ENCODE measurements at places on chromosomes 3 and 15.

- H3K27me3 ChIP-seq, result peaks cover 16% of the 10 kb centered on the region
- no peak overlapping the region for H3K4me3 ChIP-seq
- no peak overlapping the region for H3K27ac ChIP-seq
- DNase-seq, result no peak
These were observed 98.5 kb upstream of the TSC22D2 start for GRCh38 chr3:150309557-150309956.

- no peaks in the 10 kb centered on the region for H3K36me3 ChIP-seq
- no peak overlapping the region for H3K4me3 ChIP-seq
- DNase-seq, result no peak
- no peak overlapping the region for H3K27ac ChIP-seq
These were observed 86.6 kb upstream of the AGBL1 start for GRCh38 chr15:85993116-85993515.

DNA sequence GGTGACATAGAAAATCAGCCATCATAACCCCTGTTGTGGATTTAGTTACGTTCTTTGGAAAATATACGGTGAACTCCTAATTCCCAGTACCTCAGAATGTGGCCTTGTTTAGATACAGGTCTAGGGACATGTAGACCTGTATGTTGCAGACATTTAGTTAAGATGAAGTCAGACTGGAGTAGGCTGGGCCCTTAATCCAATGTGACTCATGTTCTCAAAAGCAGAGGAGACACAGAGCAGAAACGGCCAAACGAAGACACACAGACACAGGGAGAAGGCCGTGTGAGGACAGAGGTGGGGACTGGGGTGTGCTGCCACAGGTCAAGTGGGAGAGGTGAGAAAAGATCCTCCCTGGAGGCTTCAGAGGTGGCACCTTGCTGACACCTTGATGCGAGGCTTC is 119.0 kb upstream of the PROK2 start:
- no peak overlapping the region for H3K4me3 ChIP-seq
- no peak for DNase-seq
- H3K27ac ChIP-seq, result no peak overlapping the region

- no peak overlapping the region for H3K27ac ChIP-seq
- no peak for DNase-seq
- H3K4me3 ChIP-seq, result no peak overlapping the region
- no peaks in the 10 kb centered on the region for H3K36me3 ChIP-seq
- peaks cover 61% of the 10 kb centered on the region for H3K27me3 ChIP-seq
- peaks cover 6% of the 10 kb centered on the region for H3K4me1 ChIP-seq
These were observed 14.5 kb downstream of the H1-8 start for GRCh38 chr3:129557548-129557894.

DNA sequence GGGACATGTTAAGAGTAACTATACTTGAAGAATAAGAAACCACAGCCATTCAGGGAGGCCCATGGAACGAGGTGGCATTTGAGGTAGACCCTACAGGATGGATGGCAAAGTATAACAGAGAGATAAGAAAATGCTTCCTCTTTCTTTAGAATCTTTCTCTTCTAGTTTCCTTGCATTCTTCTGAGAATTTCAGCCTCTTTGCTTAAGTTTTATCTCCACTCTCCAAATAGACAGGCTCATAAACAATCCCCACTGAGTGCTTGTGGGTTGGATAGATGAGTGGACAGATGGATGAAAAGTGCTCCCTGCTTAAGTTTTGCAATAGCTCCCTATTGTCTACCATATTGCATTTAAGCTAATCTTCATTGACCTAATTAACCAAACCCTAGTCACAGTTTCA is 103.7 kb downstream of the MEX3B start:
- no peak overlapping the region for H3K4me3 ChIP-seq
- H3K27me3 ChIP-seq, result peaks cover 7% of the 10 kb centered on the region
- no peaks in the 10 kb centered on the region for H3K36me3 ChIP-seq
- no peak overlapping the region for H3K27ac ChIP-seq

- DNase-seq, result no peak
These were observed 33.5 kb downstream of the PDIA5 start for GRCh38 chr3:123100193-123100776.

- peaks cover 22% of the 10 kb centered on the region for H3K27me3 ChIP-seq
- H3K36me3 ChIP-seq, result peaks cover 5% of the 10 kb centered on the region
- H3K4me3 ChIP-seq, result no peak overlapping the region
- H3K27ac ChIP-seq, result no peak overlapping the region
These were observed 13.5 kb upstream of the IDH2 start for GRCh38 chr15:90115783-90116182.

DNA sequence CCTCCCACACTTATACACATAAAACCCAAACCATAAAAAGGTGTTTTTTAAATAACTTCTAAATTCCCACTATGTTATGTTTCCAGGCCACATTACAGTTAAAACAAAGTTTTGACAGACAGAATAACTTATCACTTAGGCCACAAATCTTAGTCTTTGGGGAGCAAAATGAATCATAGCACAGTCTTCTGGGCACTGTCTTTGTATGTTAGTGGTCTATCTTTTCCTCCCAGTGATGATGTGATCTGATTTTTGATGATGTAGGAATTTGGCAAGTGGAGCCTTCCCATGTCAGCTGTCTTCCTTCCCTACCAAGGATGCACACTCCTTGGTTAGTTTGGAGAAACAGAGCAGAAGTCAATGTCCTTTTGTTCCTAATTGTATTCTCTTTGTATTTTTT is 67.3 kb downstream of the THSD4 start:
- no peak for DNase-seq
- no peaks in the 10 kb centered on the region for H3K4me1 ChIP-seq
- no peaks in the 10 kb centered on the region for H3K27me3 ChIP-seq
- no peaks in the 10 kb centered on the region for H3K36me3 ChIP-seq

DNA sequence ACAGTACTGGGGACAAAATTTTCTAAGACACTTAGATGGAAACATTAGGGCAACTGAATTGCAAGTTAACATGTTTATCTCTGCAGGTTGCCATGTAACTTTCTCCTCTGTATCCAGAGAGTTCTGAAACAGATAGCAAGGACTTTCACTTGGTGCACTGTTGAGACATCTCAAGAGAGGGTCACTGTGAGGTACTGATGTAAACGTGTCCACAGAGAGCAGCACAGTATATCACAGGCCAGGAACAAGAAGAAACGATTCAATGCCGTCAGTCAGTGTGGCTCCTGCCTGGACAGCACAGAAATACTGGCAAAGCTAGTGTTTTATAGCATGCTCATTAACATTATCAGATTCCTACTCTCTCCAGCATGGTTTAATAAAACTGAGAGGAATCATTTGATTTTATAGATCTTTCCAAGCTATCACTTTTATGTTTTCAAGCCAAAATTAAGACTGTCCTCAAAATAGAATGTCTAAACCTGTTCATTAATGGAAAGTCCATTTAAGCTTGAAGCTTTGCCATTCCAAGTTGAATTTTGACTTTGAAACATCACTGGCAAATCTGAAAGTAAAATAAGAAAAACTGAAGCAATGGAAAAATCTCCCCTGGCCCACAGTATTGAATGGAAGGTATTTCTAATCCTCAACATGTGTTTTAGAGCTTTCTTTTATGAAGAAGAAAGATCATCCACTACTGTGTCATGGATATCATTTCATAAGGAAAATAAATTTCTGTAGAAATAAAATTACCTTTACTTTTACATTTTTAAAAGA is 102.7 kb downstream of the IMPG2 start:
- no peak for DNase-seq
- no peak overlapping the region for H3K4me3 ChIP-seq
- H3K27ac ChIP-seq, result no peak overlapping the region
- no peaks in the 10 kb centered on the region for H3K27me3 ChIP-seq

- H3K4me3 ChIP-seq, result no peak overlapping the region
- no peaks in the 10 kb centered on the region for H3K36me3 ChIP-seq
- no peak for DNase-seq
These were observed 23.1 kb downstream of the EOMES start for GRCh38 chr3:27699067-27699466.

DNA sequence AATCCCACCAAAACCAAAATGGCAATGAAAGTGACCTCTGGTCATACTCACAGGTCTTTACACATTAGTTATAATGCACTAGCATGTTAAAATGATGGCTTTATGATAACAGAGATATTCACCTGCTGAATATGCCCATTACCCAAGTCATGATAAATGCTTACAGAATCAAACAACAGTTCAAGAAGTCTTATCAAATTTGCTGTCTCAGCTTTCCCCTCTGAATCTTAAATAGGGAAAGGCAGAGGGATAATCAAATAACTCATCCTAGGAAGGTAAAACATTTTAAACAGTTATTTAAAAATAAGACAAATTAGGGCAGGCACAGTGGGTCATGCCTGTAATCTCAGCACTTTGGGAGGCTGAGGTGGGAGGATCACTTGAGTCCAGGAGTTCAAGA is 52.8 kb upstream of the CRBN start:
- H3K4me3 ChIP-seq, result no peak overlapping the region
- H3K27ac ChIP-seq, result no peak overlapping the region
- H3K27me3 ChIP-seq, result no peaks in the 10 kb centered on the region
- H3K4me1 ChIP-seq, result no peaks in the 10 kb centered on the region
- no peak for DNase-seq

- no peak overlapping the region for H3K27ac ChIP-seq
- no peaks in the 10 kb centered on the region for H3K27me3 ChIP-seq
- H3K4me1 ChIP-seq, result no peaks in the 10 kb centered on the region
- H3K36me3 ChIP-seq, result no peaks in the 10 kb centered on the region
- no peak overlapping the region for H3K4me3 ChIP-seq
These were observed 326.8 kb downstream of the NAALADL2 start for GRCh38 chr3:175185903-175186302.

DNA sequence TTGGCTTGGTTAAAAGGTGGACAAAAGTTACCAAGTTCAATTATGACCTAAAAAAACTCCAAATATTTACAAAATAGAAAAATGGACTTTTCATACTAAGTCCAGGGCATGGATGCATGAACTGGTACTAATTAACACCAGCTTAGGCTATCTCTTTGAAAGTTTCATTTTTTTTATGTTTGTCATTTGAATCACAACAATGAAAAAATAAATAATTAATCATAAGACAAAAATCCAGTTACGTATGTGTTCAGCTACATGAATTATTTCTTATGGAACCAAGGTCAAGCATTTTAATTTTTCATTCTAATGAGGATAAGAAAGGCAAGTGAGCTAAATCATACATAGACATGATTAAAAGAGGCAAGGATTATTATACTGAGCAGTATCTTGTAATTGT is 23.7 kb upstream of the STRIT1 start:
- no peak overlapping the region for H3K27ac ChIP-seq
- no peak for DNase-seq
- no peak overlapping the region for H3K4me3 ChIP-seq
- H3K36me3 ChIP-seq, result no peaks in the 10 kb centered on the region

DNA sequence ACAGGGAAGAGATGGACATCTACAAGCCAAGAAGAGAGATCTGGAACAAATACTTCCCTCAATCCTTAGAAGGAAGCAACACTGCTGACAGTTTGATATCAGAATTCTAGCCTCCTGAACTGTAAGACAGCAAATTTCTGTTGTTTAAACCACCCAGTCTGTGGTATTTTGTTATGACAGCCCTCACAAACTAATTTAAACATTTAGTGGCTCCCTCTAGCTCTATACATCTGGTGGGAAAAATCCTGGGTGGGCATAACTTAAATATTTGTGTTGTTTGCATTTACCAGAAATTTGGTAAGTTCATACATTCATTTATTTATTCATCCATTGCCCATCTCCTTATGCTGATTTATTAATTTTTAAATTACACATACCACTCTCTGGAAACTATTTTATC is 62.5 kb upstream of the GSK3B start:
- no peak overlapping the region for H3K27ac ChIP-seq
- no peaks in the 10 kb centered on the region for H3K4me1 ChIP-seq
- no peak overlapping the region for H3K4me3 ChIP-seq
- no peak for DNase-seq

GRCh38 chr3:143433787-143434378 is 314.3 kb downstream of the CHST2 start:
- DNase-seq, result peak; percentile 43
- no peaks in the 10 kb centered on the region for H3K4me1 ChIP-seq
- H3K36me3 ChIP-seq, result no peaks in the 10 kb centered on the region

GRCh38 chr3:170352936-170353335 is 4.6 kb upstream of the SKIL start:
- H3K4me1 ChIP-seq, result peaks cover 17% of the 10 kb centered on the region
- peaks cover 20% of the 10 kb centered on the region for H3K27me3 ChIP-seq
- no peaks in the 10 kb centered on the region for H3K36me3 ChIP-seq
- no peak for DNase-seq
- no peak overlapping the region for H3K27ac ChIP-seq

GRCh38 chr3:149426325-149426724 is 48.2 kb upstream of the TM4SF4 start:
- H3K4me1 ChIP-seq, result no peaks in the 10 kb centered on the region
- no peaks in the 10 kb centered on the region for H3K36me3 ChIP-seq
- H3K27me3 ChIP-seq, result peaks cover 6% of the 10 kb centered on the region
- no peak overlapping the region for H3K27ac ChIP-seq
- no peak overlapping the region for H3K4me3 ChIP-seq
- no peak for DNase-seq

DNA sequence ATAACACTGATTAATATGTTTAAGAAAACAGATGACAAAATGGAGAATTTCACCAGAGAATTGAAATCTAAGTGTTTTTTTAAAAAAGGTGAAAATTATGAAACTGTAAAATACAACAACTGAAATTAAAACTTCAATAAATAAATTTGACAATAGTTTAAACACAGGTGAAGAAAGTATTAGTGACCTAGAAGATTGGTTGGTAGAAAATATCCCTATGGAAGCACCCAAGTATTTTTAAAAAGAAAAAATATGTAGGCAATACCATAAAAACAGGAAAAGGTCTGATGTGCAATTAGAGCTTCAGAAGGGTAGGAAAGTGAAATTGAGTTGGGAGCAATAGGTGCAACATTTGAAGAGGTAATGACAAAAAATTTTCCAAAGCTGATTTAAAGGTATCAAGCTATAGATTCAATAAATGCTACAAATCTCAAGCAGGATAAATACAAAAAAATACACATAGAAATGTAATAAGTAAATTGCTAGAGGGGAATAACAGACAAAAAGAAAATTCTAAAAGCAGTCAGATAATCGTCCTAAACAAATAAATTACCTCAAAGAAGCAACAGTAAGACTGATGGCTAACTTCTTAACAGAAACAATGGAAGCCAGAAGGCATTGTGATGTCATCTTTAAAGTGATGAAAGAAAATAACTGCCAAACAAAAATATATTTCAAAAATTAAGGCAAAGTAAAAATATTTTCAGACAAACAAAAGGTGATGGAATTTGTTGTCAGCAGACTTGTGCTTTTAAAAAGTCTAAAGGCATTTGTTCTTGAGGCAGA is 9.5 kb upstream of the IL12A start:
- H3K27ac ChIP-seq, result no peak overlapping the region
- no peaks in the 10 kb centered on the region for H3K4me1 ChIP-seq
- H3K36me3 ChIP-seq, result no peaks in the 10 kb centered on the region
- H3K27me3 ChIP-seq, result peaks cover 13% of the 10 kb centered on the region
- no peak overlapping the region for H3K4me3 ChIP-seq
- no peak for DNase-seq

GRCh38 chr3:27228805-27229204 is 140.4 kb downstream of the NEK10 start:
- no peak overlapping the region for H3K4me3 ChIP-seq
- no peaks in the 10 kb centered on the region for H3K36me3 ChIP-seq
- no peaks in the 10 kb centered on the region for H3K4me1 ChIP-seq
- no peak overlapping the region for H3K27ac ChIP-seq
- H3K27me3 ChIP-seq, result no peaks in the 10 kb centered on the region

Measured in activated naive CD4-positive, alpha-beta T cell treated with anti-CD3 and anti-CD28 coated beads, Interleukin-2, amount 10 ng/mL, durations not matched to agents 7 days and 5 days (primary cell).